ENCODE measurements at places on chromosomes 2 and 18.
A peak's percentile ranks its signal among the peaks of the same experiment; 100 is the strongest.

- H3K27me3 ChIP-seq: no peaks in the 10 kb centered on the region
- no peaks in the 10 kb centered on the region for H3K36me3 ChIP-seq
- no peak overlapping the region for H3K27ac ChIP-seq
- no peaks in the 10 kb centered on the region for H3K4me1 ChIP-seq
Observed at GRCh38 chr2:72291059-72291458, 143.4 kb upstream of the CYP26B1 start.

DNA sequence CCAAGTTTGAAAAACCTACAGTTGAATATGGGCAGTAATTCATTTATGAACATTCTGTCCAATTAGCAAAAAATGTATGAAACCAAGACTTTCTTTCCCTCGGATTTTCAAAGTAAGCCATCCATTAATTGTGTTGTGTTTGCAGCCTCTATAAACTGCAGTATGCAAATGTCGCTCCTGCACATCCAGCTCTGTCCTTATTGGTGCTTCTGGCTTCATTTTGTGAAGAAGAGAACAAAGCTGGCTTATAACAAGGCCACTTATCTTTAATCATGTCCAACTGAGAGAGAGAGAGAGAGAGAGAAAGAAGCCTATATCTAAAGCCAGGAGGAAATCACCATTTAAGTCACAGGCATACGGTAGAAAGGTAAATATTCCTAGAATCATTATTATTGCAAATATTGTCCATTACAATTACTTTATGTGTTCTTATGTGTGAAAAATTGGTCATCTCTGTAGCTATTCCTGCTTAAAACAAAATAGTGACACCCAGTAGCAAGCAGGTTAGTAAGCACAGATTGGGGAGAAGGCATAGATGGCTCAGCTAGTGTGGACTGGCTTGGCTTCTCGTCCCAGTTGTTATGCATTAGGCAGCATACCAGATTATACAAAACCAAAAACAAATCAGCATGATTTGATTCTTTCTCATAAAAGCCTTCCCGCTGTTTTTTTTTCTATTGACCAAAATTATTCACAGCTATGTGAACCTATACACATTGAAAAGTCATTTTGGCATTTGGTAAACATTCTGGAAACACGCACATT lies 726.4 kb upstream of the SOX11 start:
- DNase-seq: no peak
- no peaks in the 10 kb centered on the region for H3K27me3 ChIP-seq
- H3K4me3 ChIP-seq: no peak overlapping the region
- no peaks in the 10 kb centered on the region for H3K4me1 ChIP-seq
- H3K27ac ChIP-seq: no peak overlapping the region

DNA sequence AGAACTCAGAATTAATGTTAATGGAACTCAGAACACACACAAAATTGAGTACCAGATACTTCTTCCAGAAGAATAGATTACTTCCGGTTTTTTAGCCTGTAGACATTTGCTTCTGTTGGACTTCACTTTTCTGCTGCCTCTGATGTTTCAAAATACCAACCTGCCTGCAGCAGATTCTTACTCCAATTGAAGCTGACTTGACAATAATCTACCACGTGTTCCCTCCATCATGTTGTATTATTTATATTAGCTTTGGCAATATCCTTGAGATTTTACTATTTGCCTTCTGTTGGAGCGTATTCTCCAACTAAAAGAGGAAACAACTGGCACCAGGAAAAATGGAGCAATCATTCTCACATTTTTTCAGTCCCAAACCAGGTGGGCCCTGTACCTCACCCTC lies 3.1 kb upstream of the GORASP2 start:
- no peaks in the 10 kb centered on the region for H3K27me3 ChIP-seq
- H3K36me3 ChIP-seq: peaks cover 13% of the 10 kb centered on the region
- H3K4me3 ChIP-seq: no peak overlapping the region
- peaks cover 24% of the 10 kb centered on the region for H3K4me1 ChIP-seq
- H3K27ac ChIP-seq: peak overlapping the region; percentile 55
- no peak for DNase-seq

DNA sequence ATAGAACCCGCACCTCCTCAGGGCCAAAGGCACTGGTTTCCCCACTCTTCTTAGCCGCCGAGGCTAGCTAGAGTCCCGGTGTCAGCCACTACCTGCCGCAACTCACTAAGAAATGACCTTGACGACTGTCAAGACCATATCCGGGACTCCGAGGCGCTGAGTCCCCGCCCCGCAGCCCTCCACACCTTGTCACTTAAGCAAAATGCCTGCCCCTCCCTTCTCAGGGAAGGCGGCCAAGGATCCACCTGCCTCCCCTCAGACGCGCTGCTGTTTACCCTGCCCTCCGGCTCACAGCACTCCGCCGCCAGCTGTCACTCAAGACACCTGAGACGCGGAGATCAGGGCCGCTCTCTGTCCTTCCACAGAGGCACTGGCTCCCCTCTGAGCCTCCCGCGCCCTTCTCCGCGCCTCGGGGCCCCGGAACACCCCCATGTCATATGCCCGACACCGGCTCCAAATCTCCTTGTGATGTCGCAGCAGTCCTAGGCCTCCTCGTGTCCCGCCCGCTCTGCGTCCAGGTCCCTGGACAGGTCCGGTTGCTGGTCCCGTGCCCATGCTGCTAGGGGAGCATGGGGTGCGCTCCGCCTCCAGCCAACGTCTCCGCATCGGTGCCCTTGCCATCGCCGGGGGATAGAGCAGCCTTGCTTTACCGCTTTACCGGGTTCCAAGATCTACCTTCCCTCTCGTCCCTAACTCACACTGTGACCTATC lies 32.5 kb upstream of the REG3G start:
- no peak for DNase-seq
- peaks cover 28% of the 10 kb centered on the region for H3K27me3 ChIP-seq
- no peak overlapping the region for H3K4me3 ChIP-seq

GRCh38 chr2:213251618-213252017 lies 32.6 kb upstream of the SPAG16 start:
- no peak overlapping the region for H3K27ac ChIP-seq
- H3K27me3 ChIP-seq: peaks cover 8% of the 10 kb centered on the region
- DNase-seq: no peak
- H3K4me1 ChIP-seq: peaks cover 2% of the 10 kb centered on the region
- no peak overlapping the region for H3K4me3 ChIP-seq

- H3K4me1 ChIP-seq: no peaks in the 10 kb centered on the region
- no peak for DNase-seq
- H3K36me3 ChIP-seq: no peaks in the 10 kb centered on the region
- no peaks in the 10 kb centered on the region for H3K27me3 ChIP-seq
Observed at GRCh38 chr2:85257359-85257969, 70.3 kb downstream of the TGOLN2 start.

GRCh38 chr2:146939991-146940685 lies 904.7 kb upstream of the ACVR2A start:
- H3K36me3 ChIP-seq: no peaks in the 10 kb centered on the region
- H3K27ac ChIP-seq: no peak overlapping the region
- H3K27me3 ChIP-seq: peaks cover 7% of the 10 kb centered on the region
- H3K4me3 ChIP-seq: no peak overlapping the region
- no peaks in the 10 kb centered on the region for H3K4me1 ChIP-seq

DNA sequence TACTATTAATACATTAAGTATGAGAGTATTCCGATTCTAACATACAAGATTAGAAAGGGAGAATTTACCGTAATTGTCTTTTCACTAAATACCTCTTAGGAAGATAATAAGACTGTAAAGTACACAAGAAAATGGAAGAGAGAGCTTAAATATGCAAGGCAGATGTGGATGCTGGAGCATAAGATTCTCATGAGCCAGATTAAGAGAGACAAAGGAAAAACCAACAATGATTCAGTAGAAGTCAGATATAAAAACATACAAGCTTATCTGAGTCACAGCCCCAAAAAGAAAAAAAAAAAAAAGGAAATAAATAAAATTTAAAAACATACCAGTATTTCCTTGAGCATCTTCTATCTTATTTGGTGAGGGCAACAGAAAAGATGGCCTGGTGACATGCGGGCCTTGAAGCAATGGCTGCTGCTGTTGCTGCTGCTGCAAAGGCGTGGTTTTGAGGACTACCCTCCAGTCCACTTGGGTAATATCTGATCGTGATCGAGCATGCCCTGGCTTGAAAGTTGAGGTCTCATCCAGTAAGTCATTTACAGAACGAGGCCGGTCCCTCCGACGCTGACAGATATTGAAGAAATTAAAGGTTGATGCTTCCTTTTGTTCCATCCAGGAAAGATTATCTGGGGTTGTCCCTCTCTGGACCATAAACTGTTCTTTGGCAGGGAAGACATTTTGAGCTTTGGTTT lies 24.5 kb downstream of the PLEKHM3 start:
- H3K27ac ChIP-seq: no peak overlapping the region
- H3K4me1 ChIP-seq: peaks cover 15% of the 10 kb centered on the region
- peaks cover 39% of the 10 kb centered on the region for H3K36me3 ChIP-seq
- DNase-seq: no peak

GRCh38 chr2:165825041-165825440 lies 31.0 kb upstream of the GALNT3 start:
- H3K36me3 ChIP-seq: no peaks in the 10 kb centered on the region
- peaks cover 7% of the 10 kb centered on the region for H3K27me3 ChIP-seq
- no peak overlapping the region for H3K4me3 ChIP-seq
- H3K4me1 ChIP-seq: no peaks in the 10 kb centered on the region
- H3K27ac ChIP-seq: no peak overlapping the region

- H3K27me3 ChIP-seq: no peaks in the 10 kb centered on the region
- DNase-seq: no peak
- no peak overlapping the region for H3K27ac ChIP-seq
- H3K4me3 ChIP-seq: no peak overlapping the region
- no peaks in the 10 kb centered on the region for H3K4me1 ChIP-seq
- no peaks in the 10 kb centered on the region for H3K36me3 ChIP-seq
Observed at GRCh38 chr2:107281637-107282036, 395.7 kb upstream of the ST6GAL2 start.

- H3K27me3 ChIP-seq: no peaks in the 10 kb centered on the region
- H3K27ac ChIP-seq: no peak overlapping the region
- DNase-seq: no peak
- no peak overlapping the region for H3K4me3 ChIP-seq
Observed at GRCh38 chr2:46236006-46236875, 61.0 kb upstream of the EPAS1 start.

DNA sequence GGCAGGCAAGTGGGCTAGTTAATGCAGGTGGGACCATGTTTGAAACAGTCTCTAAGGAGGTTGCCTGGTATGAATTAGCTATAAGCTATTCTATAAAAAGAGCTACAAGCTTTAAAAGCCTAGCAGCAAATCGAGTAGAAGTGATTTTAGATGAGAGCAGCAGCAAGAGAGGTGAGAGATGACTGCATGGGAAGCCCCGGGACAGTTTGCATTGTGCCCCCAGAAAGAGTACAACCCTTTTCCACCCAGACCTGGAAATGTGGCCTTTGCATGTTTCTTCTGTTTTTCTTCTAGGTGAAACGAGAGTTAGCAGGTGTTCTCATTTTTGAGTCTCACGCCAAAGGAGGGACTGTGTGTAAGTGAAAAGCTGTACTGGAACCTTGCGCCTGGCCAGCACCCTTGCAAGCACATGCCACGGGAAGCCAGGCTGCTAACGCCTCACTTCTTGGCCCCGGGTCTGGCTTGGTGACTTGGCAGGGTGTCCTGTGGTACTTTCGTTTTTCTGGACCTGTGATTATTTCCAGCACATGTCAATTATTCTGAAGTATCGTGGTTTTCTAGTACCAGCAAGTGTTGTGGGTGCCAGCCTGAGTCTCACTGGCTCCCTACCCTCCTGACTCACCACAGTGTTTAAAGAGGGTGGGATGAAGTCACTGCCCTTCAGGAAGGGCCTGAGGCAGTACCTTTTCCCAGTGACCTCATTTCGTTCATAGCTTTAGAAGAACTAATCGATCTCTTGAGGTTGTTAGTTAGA lies 90.3 kb upstream of the MAP3K20 start:
- peaks cover 14% of the 10 kb centered on the region for H3K4me1 ChIP-seq
- peaks cover 15% of the 10 kb centered on the region for H3K27me3 ChIP-seq
- H3K36me3 ChIP-seq: no peaks in the 10 kb centered on the region
- no peak overlapping the region for H3K4me3 ChIP-seq

GRCh38 chr2:32478889-32479620 lies 122.2 kb downstream of the BIRC6 start:
- H3K4me1 ChIP-seq: peaks cover 10% of the 10 kb centered on the region
- no peaks in the 10 kb centered on the region for H3K27me3 ChIP-seq
- DNase-seq: no peak
- peaks cover 89% of the 10 kb centered on the region for H3K36me3 ChIP-seq

- H3K36me3 ChIP-seq: no peaks in the 10 kb centered on the region
- no peak for DNase-seq
- H3K4me1 ChIP-seq: no peaks in the 10 kb centered on the region
- H3K27ac ChIP-seq: no peak overlapping the region
- no peak overlapping the region for H3K4me3 ChIP-seq
Observed at GRCh38 chr2:204251158-204251997, 293.9 kb upstream of the PARD3B start.

DNA sequence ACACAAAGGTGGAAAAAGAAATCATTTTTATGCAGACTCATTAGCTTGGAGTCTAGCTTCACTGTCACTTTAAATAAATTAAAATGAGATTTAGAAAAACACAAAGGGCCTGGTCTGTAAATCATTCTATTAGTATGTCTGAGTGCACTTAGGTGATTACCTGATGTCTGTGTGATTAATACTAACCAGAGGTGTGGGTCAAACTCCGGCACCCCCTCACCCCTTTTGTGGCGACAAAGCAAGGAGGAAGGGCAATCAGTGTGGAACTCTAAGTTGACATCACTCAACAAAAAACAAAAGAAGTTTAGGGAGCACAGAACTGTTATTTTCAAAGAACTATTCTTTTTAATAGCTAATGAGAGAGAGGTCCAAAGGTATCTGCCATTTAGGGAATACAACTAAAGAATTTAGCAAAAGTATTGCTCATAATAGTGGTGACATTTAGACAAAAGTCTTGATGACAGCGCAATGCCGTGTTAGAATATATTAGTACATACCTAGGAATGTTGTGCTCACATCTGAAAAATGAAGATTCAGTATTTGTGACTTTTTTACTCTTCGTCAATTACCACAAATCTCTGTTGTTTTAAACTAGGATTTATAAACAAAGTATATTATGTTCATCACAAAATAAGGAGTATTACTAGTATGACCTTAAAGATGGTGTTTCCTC lies 66.3 kb downstream of the ZEB2 start:
- H3K4me3 ChIP-seq: no peak overlapping the region
- peak overlapping the region; percentile 73 for H3K27ac ChIP-seq
- DNase-seq: no peak
- peaks cover 69% of the 10 kb centered on the region for H3K4me1 ChIP-seq

- H3K4me1 ChIP-seq: no peaks in the 10 kb centered on the region
- H3K4me3 ChIP-seq: no peak overlapping the region
- no peak overlapping the region for H3K27ac ChIP-seq
- DNase-seq: no peak
- peaks cover 3% of the 10 kb centered on the region for H3K36me3 ChIP-seq
Observed at GRCh38 chr2:165847001-165847400, 53.0 kb upstream of the GALNT3 start.

Measured in activated T-cell treated with anti-CD3 and anti-CD28 coated beads, Interleukin-2, amount 50 U/mL, for 24 hours (primary cell).